SK-MEL-5 (cell line): ENCODE measurements at places on chromosomes 5 and 9.

- DNase-seq, result no peak
Observed at GRCh38 chr5:127254729-127255284, 35.8 kb upstream of the MEGF10 start.

- DNase-seq, result no peak
Observed at GRCh38 chr5:52842111-52842510, 54.4 kb downstream of the ITGA1 start.

DNA sequence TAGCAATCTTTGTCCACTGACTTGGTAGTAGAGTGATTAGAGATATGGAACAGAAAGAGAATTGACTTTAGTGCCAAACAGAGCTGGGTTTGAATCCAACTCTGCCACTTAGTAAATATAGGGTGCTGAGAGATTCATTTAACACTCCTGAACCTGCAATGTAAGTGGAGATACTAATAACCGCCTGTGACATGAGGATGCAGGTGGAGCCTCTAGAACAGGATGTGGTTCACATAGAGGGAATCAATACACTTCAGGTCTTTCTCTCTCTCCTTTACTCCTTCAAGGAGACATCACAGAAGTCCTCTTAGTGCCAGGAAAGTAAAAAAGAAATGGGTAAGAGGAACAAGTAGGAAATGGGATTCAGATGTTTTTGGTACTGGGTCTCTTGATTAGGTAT, 49.8 kb downstream of the TRPM3 start:
- DNase-seq, result no peak

DNA sequence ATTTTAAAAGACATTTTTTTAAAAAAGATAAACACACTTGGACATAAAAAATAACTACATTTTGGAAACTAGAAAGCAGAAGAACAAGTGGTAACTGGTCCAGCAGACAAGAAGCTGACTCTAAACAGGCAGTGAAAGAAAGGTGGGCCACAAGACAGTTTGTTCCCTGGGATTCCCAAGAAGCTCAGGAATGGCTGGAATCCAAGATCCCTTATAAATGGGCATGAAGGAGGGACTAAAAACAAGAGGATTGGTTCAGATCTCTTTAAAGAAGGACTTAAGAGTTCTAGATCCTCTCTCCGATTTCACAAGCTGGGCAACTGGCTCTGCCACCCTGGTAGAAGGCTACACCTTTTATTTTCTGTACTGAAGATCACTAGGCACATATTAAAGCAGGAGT, 102.8 kb downstream of the ARL15 start:
- DNase-seq, result no peak

GRCh38 chr5:20972419-20972925, 984.5 kb upstream of the CDH18 start:
- DNase-seq, result peak; percentile 89

DNA sequence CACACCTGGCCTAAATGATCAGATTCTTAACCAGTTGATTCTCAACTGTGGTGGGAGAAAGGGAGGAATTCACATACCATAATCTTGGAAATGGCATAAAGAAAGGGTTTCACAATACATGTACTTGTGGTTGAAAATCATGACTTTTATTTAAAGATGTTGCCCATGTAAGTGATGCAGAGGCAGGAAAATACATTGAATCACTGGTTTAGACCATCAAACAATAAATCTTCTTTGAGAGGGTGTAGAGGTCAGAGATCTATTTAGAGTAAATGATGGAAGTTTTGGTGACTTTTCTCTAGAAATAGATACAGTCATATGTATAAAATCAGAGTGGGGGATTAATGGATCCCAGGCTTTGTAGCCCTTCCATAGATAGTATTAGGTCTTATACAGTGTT, 15.4 kb downstream of the NDUFS4 start:
- no peak for DNase-seq

- no peak for DNase-seq
Observed at GRCh38 chr9:91689006-91689405, 261.0 kb downstream of the ROR2 start.

- no peak for DNase-seq
Observed at GRCh38 chr9:95057101-95057500, 260.4 kb downstream of the FANCC start.

GRCh38 chr5:612498-613424, 621 bp downstream of the CEP72 start:
- DNase-seq, result no peak

GRCh38 chr5:127040796-127041520, 10.6 kb upstream of the MARCHF3 start:
- no peak for DNase-seq
